ENCODE measurements at places on chromosomes 11 and 22.

GRCh38 chr22:37175414-37176281 is 12.4 kb downstream of the C1QTNF6 start:
- no peak for DNase-seq

- no peak for DNase-seq
Measured at GRCh38 chr22:25935266-25936058, 193.5 kb downstream of the MYO18B start.

GRCh38 chr11:67588136-67588503 is 4.5 kb downstream of the GSTP1 start:
- no peak for DNase-seq

GRCh38 chr11:62171261-62171723 is 18.7 kb upstream of the SCGB1D1 start:
- peak; percentile 49 for DNase-seq

DNA sequence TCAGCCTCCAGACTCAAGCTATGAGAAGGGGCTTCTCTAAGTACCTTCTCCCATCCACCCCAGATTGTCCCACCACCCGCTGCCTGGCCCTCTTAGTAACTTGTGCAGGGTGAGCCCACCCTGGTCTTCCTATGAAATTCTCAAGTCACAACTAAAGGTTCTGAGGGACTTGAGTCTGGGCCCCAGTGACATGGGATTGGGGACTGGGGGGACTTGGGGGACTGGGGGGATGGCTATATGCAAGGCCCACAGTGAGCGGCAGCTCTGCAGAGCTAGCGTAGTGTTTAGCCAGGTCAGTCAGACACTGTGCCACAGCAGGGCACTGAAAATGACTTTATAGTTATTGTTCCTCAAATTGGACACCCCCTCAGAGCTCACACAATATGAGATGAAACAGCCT is 622.3 kb upstream of the CADM1 start:
- DNase-seq = no peak

- no peak for DNase-seq
Measured at GRCh38 chr11:28730336-28730735, 622.1 kb downstream of the METTL15 start.

- peak; percentile 58 for DNase-seq
Measured at GRCh38 chr11:66467756-66468155, 1.1 kb downstream of the PELI3 start.

- no peak for DNase-seq
Measured at GRCh38 chr22:37806409-37807333, 1.1 kb upstream of the GCAT start.

GRCh38 chr22:32788904-32789624 is 12.4 kb upstream of the TIMP3 start:
- no peak for DNase-seq

- no peak for DNase-seq
Measured at GRCh38 chr11:102467080-102467708, 14.6 kb upstream of the TMEM123 start.

DNA sequence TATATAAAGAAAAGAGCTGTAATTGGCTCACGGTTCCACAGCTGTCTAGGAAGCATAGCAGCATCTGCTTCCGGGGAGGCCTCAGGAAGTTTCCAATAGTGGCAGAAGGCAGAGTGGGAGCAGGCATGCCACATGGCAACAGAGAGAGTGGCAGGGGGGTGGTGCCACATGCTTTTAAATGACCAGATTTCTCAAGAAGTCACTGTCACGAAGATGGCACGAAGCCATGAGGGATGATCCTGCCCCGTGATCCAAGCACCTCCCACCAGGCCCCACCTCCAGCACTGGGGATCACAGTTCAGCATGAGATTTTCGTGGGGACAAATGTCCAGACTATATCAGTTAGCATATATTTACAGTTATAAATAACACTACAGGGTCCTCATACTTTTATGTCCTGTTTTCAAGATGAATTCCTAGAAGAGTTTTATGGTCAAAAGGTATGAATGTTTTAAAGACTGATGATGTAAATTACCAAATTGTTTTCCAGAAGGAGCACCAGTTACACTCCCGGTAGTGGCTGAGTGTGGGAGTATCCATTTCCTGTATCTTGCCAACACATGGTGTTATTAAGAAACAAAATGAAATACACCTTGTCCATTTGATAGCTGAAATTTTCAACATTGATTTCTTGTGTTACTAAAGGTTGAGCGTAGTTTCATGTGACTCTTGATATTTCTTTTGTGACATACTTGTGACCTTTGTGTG is 19.2 kb downstream of the FAM118A start:
- peak; percentile 88 for DNase-seq

- DNase-seq = peak; percentile 86
Measured at GRCh38 chr22:19824212-19824925, 30.3 kb downstream of the GNB1L start.

DNA sequence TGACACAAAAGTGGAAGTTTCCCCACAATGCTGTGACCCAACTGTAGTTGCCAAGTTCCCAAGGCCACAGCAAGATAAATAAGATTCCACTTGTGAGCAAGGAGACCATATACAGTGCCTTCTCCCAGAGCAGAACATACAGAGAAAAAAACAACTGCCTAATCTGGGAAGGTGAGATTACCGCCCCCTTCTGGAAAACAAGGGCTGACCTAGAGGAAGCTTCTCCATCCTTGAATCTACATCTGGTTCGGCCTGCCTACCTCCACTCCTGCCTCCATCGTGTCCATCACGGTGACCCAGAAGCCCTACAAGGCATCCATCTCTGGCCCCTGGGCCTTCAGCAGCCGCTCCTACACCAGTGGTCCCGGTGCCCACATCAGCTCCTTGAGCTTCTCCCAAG is 6.1 kb upstream of the RNASEH2C start:
- no peak for DNase-seq

DNA sequence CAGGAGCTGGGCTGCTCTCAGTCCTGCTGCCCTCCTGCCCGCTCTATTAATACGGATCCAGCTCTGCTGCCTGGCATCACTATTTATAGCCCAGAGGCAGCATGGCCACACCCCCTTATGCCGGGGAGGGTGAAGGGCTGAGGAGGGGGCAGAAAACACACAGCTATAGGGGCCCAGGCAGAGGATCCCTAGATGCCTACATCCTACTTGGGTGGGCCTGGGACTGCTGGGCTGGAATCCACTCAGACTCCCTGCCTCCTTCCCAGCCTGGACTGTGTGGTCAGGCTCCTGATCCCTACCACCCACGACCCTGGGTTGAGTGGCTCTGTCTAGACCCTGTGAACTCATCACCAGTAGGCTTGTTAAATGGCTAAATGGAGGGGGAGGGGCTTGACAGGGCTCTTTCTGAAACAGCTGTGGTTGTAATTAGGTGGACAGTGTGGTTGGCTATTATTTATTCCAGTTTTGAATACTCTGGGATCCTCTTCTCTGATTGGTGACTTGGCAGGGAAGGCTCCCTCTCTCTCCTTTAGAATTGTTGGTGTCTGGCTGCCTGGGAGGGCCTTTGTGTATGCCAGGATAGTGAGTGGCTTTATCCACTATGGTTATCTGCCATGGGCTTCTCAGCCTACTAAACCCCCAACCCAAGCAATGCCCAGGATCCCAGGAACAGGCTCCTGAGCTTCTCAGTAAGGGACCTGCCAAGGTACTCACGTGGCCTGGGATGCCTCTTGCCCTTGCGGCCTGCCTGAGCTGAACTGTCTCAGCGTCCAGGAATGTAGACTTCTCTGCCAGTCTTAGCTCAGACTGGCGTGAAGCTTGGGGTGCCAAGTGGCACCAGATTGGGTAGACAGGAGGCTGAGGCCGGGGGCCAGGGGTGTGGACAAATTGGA is 15.2 kb downstream of the PHLDB1 start:
- DNase-seq = no peak

GRCh38 chr22:49724030-49724892 is 103.4 kb downstream of the BRD1 start:
- no peak for DNase-seq

DNA sequence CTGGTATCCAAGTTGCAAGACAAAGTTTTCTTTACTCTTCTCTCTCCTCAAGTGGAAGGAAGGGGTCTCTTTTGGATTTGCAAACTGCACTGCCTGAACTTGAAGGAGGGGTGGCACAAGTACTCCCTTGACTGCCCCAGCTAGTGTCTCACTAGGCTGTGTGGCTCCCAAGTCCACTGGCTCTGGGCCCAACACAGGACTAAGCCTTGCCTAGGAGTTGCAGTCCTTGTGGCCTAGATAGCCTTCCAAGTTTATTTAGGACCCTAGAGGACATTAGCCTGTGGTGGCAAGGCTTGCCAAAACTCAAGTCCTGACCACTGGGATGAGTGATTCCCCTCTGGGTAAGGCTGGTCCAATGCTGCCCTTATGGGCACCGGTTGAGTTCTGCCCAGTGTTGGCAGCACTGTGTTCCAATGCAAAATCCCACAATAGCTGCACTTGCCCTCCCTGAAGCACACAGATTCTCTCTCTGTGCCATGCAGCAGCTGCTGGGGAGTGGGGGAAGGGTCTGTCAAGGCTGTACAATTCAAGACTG is 10.2 kb upstream of the WEE1 start:
- no peak for DNase-seq

GRCh38 chr22:42630211-42630610 is 10.2 kb downstream of the ATP5MGL start:
- DNase-seq = no peak

DNA sequence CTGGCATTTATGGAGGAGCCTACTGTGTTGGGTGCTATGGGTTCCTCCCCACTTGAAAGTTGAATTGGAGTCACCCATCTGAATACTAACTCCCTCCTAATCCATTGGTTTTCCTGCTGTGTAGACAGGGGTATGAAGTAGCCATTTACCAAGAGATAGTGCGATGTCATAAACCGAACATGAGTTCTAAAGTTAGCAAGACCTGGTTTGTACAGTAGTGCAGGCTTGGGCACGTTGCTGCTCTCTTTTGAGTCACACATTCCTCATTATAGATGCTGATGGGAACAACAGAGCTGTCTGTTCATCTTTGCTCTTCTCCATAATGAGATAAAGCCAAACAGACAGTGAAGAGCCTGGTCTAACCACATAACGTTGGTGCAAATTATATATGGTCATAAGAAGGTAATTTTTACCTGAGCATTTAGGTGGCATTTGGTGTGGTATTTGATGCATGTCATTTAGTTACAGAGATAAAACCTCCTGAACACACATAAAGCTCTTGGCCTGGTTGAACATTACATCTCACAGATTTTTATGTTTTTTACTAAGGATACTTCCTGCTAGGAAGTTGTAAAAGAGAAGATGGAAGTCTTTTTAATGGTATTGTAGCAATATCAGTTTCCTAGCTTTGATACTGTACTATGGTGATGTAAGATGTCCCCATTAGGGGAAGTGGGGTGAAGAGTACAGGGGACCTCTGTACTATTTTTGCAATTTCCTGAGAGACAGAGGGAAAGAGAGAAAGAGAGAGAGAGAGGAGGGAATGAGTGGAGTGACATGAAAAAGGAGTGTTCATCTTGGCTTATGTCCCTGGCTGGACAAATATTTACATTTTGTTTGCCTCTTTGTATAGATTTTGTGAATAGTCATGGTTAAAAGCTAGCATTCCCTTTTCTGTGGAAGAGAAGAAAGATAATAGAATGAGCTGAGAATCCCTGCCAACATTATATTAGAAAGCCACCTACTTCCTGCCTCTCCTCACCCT is 27.9 kb downstream of the GRAP2 start:
- DNase-seq = no peak

DNA sequence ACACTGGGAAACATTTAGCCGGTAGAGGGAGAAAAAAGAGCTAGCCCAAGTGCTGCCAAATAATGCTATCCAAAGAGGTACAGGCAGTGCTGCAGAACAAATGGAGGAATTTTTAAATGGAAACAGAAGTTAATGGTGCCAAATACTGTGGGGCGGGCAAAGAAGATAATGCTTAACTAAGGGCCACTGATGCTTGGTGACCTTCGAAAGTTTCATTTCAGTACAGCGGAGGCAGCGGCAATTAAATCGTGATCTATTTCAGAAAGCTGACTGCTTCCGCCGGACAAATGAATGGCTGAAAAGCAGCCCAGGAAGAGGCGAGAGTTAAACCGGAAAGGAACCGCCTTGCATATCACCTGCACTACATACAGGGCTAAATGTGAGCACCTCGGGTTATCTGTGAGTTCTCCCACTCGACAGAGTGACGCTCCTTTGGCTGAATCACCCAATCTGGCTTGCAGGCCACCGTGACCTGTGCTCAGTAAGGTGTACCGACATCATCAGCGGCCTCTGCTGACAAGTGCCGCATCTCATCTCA is 42.1 kb downstream of the CADM1 start:
- no peak for DNase-seq

GRCh38 chr11:37671321-37671720 is 1073.3 kb upstream of the RAG2 start:
- DNase-seq = no peak

GRCh38 chr11:82830746-82831145 is 69.5 kb downstream of the PRCP start:
- DNase-seq = no peak

GRCh38 chr11:46840116-46840515 is 6.0 kb downstream of the CKAP5 start:
- DNase-seq = no peak

GRCh38 chr22:19064354-19065054 is 57.7 kb downstream of the DGCR2 start:
- no peak for DNase-seq

DNA sequence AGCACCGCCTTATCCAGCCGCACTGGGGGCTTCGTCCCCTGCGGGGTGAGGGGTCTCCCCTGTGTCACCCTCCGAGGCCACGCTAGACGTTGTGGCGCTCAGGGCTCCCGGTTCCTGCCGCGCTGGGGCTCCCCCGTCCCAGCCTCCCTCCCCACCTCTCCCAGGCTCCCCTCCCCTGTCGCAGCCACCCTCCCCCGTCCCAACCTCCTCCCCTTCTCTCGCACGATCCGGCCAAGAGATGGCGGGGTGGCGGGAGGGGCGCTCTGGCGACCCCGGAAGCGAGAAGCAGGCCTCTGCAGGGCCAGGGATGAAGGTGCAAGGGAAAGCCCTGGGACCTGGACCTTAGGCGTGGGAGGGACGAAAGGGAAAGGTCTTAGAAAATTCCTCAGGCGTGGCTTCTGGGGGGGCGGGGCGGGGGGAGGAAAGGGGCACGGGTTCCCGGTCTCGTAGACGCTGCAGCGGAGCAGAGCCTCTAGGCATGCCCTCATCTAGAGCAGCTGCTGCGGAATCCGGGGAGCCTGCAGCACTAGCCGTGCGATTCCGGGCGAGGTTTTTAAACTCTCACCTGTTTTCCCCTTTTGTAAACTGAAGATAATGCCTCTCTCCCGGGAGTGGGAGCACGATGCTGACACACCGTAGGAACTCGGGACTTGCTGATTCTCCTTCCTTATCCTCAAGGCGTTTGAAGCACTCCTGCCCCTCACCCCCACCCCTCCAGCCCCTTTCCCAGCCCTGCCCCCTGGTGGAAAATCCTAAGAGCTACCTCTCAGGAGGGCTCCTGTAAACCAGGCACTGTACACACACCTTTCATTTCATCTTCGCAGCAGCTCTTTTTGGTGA is 14.4 kb downstream of the KCNJ5 start:
- no peak for DNase-seq

GRCh38 chr11:124748481-124749343 is 3.3 kb downstream of the VSIG2 start:
- DNase-seq = no peak

GRCh38 chr11:13465909-13466371 is 2.9 kb upstream of the BTBD10 start:
- no peak for DNase-seq

- DNase-seq = no peak
Measured at GRCh38 chr11:43602670-43603069, 77.9 kb upstream of the HSD17B12 start.
